ENCODE measurements at places on chromosomes 1 and 21.

DNA sequence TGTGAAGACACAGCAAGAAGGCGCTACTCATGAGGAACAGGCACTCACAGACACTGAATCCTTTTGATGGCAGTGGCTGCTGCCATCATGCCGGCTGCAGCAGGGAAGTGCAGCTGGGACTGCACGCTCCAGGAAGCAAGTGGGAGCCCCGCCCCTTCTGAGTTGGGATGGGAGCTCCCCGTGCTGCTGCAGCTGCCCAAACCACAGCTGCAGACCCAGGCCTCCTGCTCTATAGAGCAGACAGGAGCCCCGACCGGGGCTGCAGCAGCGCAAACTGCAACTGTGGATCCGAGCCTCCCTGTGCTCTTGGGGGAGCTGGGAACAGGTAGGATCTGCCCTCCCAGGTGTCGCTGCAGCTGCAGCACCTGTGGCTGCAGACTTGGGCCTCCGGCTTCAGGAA is 65.2 kb upstream of the MARK1 start:
- no peak for DNase-seq

DNA sequence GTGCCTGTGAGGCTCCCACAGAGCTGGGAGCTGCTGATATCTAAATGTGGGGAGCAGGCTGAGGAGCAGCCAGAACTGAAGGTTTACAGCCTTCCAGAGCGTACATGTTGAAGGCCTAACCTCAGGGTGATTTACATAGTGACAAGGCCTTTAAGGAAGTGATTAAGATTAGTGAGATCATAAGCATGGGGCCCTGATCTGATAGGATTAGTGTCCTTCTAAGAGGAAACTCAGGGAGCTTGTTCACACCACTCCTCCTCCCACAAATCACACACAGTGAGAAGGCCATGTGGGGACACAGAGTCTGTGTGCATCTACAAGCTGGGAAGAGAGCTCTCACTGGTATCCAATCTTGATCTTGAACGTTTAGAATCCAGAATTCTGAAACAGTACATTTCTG is 92.3 kb upstream of the NBPF6 start:
- no peak for DNase-seq

DNA sequence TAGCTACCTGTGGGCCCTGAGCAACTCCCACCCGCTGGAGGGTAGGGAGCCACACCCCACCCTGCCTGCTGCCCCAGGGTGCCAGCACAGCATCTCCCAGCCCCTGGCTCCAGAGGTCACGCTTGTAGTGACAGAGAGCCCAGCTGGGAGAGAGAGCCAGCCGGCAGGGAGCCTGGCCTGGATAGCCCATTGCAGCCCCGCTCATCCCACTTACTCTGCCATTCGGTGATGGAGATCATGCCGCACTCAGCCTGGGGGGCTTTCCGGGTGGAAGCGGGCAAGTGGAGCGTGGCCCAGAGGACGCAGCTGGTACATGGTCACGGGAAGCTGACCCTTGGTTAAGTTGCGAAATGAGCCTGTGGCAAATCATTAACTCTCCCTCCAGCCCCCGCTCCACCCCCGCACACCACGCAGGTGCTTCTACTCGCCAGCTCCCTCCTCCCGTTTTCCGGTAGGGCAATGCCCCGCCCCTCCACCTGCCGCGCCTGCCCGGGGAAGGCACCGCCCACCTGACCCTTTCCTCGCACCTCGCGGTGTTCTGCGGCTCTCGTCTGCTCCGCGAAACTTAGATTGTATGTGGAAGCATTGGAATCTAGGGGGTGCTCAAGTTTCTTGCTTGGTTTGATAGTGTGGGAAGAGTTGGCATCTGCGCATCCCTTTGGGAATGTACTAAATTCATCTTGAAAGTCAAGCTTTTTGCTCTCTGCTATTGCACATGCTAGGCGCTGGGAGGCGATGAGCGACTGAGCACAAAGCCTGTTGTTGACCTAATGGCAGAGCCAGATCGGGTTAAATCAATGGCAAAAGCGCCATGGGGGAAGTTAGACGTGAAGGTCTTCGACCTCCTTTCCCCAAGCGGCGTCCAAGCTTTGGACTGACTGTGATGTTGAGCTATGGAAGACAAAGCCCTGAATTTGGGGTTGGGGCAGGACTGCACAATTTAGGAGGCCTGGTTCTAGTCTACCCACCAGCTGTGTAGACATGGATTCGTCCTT is at the start of gene GOLT1A:
TSS of gene GOLT1A (minus strand) at position 321 of the 995 bp plus-strand sequence. CDS start at position 239, 82 bp downstream.
- DNase-seq = no peak

GRCh38 chr1:59183749-59184317 is 113.1 kb upstream of the FGGY start:
- DNase-seq = no peak

GRCh38 chr1:1351511-1352427 is 2.6 kb upstream of the DVL1 start:
- DNase-seq = no peak

- DNase-seq = no peak
Observed at GRCh38 chr1:101242324-101243050, 5.7 kb downstream of the S1PR1 start.

- no peak for DNase-seq
Observed at GRCh38 chr1:31830065-31830464, 14.2 kb upstream of the SPOCD1 start.

- no peak for DNase-seq
Observed at GRCh38 chr1:19311503-19311930, 427 bp downstream of the AKR7A2 start.

GRCh38 chr1:210233495-210234328 is 1.1 kb downstream of the SERTAD4 start:
- no peak for DNase-seq

GRCh38 chr1:50129201-50129600 is 20.5 kb downstream of the ELAVL4 start:
- no peak for DNase-seq

GRCh38 chr1:104648269-104648691 is 898.6 kb downstream of the AMY1C start:
- no peak for DNase-seq

DNA sequence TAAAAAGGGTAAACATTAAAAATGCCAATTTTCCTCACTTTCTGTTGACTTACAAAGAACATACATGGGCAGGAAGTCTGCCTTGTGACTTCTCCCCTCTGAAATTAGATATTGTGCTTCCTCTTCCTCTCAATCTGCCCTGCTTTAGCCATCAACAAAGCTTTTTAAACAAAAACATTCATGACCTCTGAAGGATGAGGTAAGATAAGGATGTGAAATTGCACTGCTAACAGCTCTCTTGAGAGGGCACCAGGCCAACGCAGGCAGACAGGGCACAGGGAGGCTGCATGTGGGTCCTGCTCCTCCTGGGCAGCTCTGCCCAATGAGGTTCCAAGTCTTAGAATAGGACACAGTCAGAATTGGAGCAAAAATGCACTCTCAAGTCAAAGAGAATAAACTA is 62.1 kb downstream of the DEGS1 start:
- peak; percentile 5 for DNase-seq

GRCh38 chr1:246165826-246166709 is 341.0 kb downstream of the SMYD3 start:
- DNase-seq = no peak

GRCh38 chr1:226223157-226223785 is at the start of gene MIXL1:
MIXL1 (plus strand) TSS chr1:226223664; CDS start chr1:226223682, 18 bp downstream.
- no peak for DNase-seq

GRCh38 chr1:47189844-47190508 is at the start of gene PDZK1IP1:
PDZK1IP1 (minus strand) TSS chr1:47190036; CDS start chr1:47189932, 104 bp downstream.
- no peak for DNase-seq

GRCh38 chr1:228171221-228171891 is 5.8 kb downstream of the IBA57 start:
- DNase-seq = no peak

- no peak for DNase-seq
Observed at GRCh38 chr1:93614986-93615581, 66.6 kb downstream of the BCAR3 start.

DNA sequence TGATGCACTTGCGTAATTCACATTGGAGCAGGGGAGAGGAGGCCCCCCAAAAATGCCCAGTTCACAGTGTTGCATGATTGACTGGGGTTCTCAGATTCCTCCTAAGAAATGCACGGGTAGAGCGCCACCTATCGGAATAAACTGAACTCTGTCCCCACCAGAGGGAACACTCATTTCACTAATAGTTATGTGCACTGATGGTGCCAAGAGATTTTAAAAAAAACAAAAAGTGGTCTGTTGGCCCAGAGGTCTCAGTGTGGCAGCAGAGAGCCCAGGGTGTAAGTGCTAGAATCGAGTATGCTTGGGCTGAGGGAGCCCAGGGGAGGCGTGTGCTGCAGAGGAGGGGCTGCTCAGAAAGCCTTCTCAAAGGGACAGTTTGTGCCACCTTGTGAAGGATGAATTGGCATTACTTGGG is 6.9 kb downstream of the PINK1 start:
- no peak for DNase-seq

GRCh38 chr1:192133350-192133926 is 24.8 kb upstream of the RGS18 start:
- DNase-seq = no peak

DNA sequence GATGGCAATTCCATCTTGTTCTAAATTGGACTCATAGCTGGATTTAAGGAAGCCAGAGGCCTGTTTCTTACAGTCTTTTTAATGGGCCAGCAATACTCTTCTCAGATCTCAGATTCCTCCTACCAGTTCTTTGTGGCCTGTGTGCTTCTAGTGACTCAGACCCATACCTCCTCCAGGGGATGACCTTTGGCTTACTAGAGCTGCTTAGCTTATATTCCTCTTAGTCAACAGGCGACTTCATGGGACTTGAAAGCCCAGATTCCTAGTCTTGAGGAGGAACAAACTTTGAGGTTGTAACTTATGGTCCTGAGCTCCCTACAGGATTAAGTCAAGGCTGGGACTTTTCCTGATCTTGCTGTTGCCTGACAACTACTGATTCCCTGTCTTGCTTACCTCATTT is 12.4 kb upstream of the PAPPA2 start:
- no peak for DNase-seq

- DNase-seq = no peak
Observed at GRCh38 chr1:194442901-194443575, 1256.6 kb upstream of the B3GALT2 start.

- no peak for DNase-seq
Observed at GRCh38 chr1:3012456-3013291, 8.6 kb upstream of the ACTRT2 start.

DNA sequence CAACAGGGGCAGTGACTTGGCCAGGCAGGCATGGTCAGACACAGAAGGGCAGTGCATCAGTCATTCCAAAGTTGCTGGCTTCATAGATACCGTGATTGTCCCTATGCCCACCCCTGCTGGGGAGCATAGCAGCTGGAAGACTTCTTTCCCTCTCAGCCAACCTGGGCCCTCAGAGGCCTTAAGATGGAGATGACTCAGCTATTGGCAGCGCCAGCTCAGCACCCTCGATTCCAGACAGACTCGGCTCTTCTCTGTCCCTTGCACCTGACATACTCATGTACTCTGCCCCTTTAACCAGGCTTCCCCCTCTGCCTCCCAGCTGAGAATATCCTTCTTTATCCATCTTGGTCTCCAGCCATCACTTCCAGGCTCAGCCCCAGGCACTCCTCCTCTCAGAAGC is 16.8 kb downstream of the SLAMF8 start:
- DNase-seq = no peak

- no peak for DNase-seq
Observed at GRCh38 chr1:234565132-234565531, 44.8 kb downstream of the IRF2BP2 start.

- no peak for DNase-seq
Observed at GRCh38 chr1:84298684-84299535, 2.6 kb upstream of the SAMD13 start.

GRCh38 chr21:29586696-29587095 is 288.0 kb downstream of the BACH1 start:
- no peak for DNase-seq
